Upper lobe of right lung (tissue), 1 donor: ENCODE measurements at places on chromosomes 16 and 17. TPM values are rescaled to one million over a fixed set of nuclear protein-coding genes. Genes with fewer than 3 reads are reported as not detected.

The IL17C gene
- total RNA-seq: not detected

The NTN3 gene
- total RNA-seq: not detected

The KRTAP4-2 gene
- total RNA-seq: not detected

- no peak overlapping the region for H3K4me3 ChIP-seq
- peak; percentile 41 for DNase-seq
- H3K27ac ChIP-seq: no peak overlapping the region
- H3K27me3 ChIP-seq: peaks cover 6% of the 10 kb centered on the region
- H3K36me3 ChIP-seq: no peaks in the 10 kb centered on the region
Observed at GRCh38 chr17:41618341-41619035, 5.9 kb downstream of the KRT17 start.

DNA sequence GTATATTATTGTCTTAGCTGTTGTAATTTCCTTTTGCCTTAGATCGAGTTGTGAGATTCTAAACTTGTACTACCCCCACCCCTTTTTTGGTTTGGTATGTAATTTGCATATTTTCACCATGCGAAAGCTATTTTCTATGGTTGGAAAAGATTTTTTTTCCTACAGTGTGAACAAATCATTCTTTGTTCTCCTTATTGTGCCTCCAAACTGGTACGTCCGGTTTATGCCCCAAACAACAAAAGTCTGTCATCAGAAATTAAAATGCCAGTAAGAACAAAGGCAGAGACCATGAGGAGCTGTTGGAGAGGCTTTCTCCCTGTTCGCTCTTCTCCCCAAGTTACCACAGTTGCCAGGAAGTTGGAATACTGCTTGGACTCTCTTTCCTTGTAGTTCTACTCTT lies 66.1 kb downstream of the BCAS3 start:
- H3K36me3 ChIP-seq: no peaks in the 10 kb centered on the region
- H3K27ac ChIP-seq: peak overlapping the region; percentile 56
- no peak for DNase-seq
- H3K4me3 ChIP-seq: peak overlapping the region; percentile 22
- H3K27me3 ChIP-seq: no peaks in the 10 kb centered on the region
- H3K4me1 ChIP-seq: peaks cover 7% of the 10 kb centered on the region

DNA sequence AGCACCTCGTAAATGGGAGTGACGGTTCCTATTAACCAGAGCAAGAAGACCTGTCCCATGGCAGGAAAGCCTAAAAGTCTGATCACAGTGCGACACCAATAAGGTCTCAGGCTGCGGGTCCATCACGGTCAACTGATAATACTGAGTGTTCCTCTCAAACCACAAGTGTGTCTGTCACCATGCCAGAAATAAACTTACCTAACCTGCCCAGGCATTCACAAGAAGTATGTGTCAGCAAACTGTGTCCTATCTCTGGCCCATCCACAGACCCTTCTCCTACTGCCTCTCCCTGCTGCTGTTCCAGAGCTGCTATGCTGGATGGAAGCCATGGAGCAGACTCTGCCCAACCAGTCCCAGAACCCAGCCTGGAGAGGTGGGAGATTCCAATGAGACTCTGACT lies 73.5 kb downstream of the ZNF423 start:
- H3K4me1 ChIP-seq: no peaks in the 10 kb centered on the region
- no peak overlapping the region for H3K4me3 ChIP-seq
- no peaks in the 10 kb centered on the region for H3K27me3 ChIP-seq
- no peaks in the 10 kb centered on the region for H3K36me3 ChIP-seq
- no peak overlapping the region for H3K27ac ChIP-seq
- DNase-seq: no peak

DNA sequence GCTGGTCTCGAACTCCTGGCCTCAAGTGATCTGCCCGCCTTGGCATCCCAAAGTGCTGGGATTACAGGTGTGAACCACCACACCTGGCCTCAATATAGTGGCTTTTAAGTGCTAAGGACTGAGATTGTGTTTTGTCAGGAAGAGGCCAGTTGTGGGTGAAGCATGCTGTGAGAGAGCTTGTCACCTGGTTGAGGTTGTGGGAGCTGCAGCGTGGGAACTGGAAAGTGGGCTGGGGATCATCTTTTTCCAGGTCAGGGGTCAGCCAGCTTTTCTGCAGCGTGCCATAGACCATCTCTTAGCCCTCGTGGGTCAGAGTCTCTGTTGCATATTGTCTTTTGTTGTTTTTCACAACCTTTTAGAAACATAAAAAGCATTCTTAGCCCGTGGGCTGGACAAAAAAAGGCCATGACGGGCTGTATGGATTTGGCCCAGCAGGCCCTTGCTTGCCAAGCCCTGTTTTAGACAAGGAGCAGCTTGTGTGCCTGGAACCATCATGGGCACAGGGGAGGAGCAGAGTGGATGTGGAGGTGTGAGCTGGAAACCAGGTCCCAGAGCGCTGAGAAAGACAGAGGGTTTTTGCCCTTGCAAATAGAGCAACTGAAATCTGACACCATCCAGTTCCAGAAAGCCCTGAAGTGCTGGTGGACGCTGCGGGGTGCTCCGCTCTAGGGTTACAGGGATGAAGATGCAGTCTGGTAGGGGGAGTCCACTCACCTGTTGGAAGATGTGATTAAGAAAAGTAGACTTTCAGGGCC lies 5.5 kb downstream of the BIRC5 start:
- no peak overlapping the region for H3K27ac ChIP-seq
- peaks cover under 1% of the 10 kb centered on the region for H3K4me1 ChIP-seq
- no peaks in the 10 kb centered on the region for H3K36me3 ChIP-seq
- DNase-seq: no peak

DNA sequence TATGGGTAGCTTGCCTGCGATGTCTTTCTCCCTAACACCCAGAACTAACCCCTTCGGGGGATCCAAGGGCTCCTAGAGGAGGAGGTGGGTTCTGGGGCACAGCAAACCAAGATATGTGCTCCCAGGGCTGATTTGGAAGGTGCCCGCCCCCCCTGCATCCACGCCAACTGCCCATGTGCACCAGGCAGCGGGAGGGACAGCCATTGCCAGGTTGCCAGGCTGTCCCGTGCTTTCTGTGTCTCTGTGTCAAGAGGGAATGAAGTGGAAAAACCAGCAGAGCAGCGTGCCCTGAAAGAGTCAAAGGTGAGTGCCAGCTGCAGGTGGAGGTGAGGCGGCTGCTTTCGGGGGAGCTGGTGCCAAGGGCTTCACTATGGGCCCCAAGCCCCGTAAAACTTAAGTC lies 6.4 kb downstream of the TEKT5 start:
- H3K36me3 ChIP-seq: no peaks in the 10 kb centered on the region
- H3K27me3 ChIP-seq: no peaks in the 10 kb centered on the region
- peaks cover 9% of the 10 kb centered on the region for H3K4me1 ChIP-seq
- H3K27ac ChIP-seq: no peak overlapping the region
- peak; percentile 84 for DNase-seq

DNA sequence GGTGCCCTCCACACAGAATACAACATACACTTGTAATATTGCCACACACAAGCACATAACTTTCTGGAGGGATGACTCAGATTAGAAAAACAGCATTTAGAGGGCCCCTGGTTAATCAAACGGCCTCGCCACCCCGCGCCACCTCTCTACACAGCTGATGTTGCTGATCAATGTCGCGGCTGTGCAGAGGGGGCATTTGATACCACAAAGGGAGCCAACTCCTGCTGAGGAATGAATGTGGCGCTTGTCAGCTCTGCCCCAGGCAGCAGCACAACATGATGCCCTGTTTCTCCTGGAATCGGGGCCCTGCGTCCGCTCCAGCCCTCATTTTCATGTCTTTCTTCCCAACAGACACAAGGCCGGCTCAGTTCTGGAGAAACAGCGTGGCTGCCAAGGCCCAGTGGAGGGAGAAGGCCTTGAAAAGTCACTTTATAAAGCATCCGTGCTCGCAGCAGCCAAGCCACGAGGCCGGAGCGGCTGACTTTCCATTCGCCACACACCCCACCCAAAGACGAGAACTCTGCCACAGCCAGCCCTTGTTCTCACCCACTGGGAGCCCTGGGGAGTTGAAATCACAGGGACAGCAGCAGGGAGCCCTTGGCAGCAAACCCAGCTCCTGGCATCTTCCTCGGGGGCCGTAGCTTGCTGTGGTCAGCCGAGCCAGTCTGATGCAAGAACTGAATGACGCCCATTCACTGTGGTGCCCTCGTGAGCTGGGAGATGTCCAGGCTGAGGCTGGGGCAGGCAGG lies 65.6 kb downstream of the XYLT1 start:
- DNase-seq: peak; percentile 64
- H3K27ac ChIP-seq: peak overlapping the region; percentile 39
- H3K36me3 ChIP-seq: no peaks in the 10 kb centered on the region
- H3K27me3 ChIP-seq: no peaks in the 10 kb centered on the region
- H3K4me3 ChIP-seq: no peak overlapping the region

DNA sequence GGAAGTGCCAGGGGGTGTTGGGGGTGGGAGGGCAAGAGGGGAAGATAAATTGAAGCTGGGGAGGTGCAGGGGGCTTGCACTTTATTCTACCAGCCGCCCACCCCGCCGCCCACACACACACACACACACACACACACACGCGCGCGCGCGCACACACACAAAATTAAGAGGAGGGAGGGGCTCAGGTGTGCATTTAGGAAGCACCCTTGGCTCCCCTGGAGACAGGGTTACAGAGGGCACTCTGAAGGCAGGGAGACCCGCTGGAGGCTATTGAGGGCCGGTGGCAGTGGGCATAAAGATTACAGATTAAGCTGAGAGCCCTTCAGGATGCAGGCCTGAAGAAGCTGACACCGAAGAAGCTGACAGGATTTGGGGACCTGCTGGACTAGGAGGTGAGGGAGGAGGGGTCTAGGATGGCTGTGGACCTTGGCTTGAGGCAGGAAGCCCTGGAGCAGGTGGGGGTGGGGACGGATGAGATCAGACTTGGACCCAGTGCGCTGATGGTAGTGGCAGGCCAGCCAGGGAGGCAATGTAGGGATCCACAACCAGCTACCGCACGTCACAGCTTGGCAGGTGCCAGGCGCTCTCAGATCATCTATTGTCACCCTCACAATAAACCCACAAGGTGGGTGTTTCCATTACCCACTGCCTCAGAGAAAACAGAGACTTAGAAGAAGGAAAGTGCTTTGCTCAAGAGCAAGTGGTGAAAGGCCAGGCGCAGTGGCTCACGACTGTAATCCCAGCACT lies 772 bp upstream of the SAMD14 start:
- no peak overlapping the region for H3K27ac ChIP-seq
- peaks cover 5% of the 10 kb centered on the region for H3K27me3 ChIP-seq
- H3K4me3 ChIP-seq: no peak overlapping the region
- DNase-seq: no peak

GRCh38 chr17:64378890-64379354 lies 11.7 kb downstream of the PECAM1 start:
- H3K27me3 ChIP-seq: no peaks in the 10 kb centered on the region
- H3K36me3 ChIP-seq: peaks cover 17% of the 10 kb centered on the region
- peak; percentile 6 for DNase-seq
- H3K4me1 ChIP-seq: peaks cover 32% of the 10 kb centered on the region
- H3K27ac ChIP-seq: peak overlapping the region; percentile 53

DNA sequence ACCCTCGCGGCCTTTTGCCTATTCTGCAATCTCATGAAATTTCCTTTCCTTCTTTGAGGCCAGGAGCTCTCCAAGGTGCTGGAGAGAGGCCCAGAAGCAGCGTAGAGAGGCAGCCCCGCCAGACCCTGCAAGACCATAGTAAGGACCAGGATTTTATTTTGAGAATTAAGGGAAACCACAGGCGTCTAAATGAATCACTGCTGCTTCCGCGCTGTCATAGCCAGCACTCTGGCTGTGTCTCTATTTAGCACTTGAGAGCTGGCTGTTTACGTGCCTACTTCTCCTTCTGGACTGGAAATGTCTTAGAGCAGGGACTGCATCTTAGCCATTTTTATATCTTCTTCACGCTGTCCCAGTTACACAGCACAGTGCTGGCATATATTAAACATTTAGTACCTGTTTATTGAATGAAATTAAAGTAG lies 37.6 kb upstream of the PIRT start:
- no peaks in the 10 kb centered on the region for H3K4me1 ChIP-seq
- H3K27me3 ChIP-seq: peaks cover 9% of the 10 kb centered on the region
- no peak overlapping the region for H3K4me3 ChIP-seq
- no peaks in the 10 kb centered on the region for H3K36me3 ChIP-seq

DNA sequence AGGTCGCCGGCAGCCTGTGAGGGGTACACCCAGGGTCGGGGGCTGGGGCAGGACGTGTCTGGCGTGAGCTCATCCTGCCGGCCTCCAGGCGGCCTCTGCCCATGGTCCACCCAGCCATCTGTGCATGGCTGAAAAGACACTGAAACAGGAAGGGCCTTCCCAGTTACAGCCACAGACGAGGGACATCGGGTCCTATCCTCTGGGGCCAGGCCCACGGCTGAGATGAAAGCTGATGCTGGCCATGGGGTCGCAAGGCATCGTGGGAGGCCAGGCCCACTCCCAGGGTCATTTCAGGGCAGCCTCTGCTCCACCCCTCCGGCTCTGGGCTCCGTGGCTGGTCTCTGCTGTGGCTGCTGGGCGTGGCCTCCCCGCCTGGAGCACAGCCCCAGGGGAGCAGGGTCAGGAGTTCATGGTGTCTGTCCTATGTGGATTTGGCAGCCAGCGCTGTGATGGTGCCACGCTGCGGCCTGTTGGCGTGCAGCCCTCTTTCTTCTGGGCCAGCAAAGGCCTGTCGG lies 16.6 kb upstream of the ATP6V0C start:
- no peaks in the 10 kb centered on the region for H3K27me3 ChIP-seq
- H3K36me3 ChIP-seq: peaks cover 12% of the 10 kb centered on the region
- H3K4me3 ChIP-seq: no peak overlapping the region
- DNase-seq: peak; percentile 83
- H3K27ac ChIP-seq: peak overlapping the region; percentile 32
- H3K4me1 ChIP-seq: peaks cover 37% of the 10 kb centered on the region

GRCh38 chr17:67488161-67488560 lies 111.1 kb downstream of the PITPNC1 start:
- no peaks in the 10 kb centered on the region for H3K27me3 ChIP-seq
- no peak overlapping the region for H3K27ac ChIP-seq
- DNase-seq: no peak
- H3K4me1 ChIP-seq: peaks cover 15% of the 10 kb centered on the region
- no peak overlapping the region for H3K4me3 ChIP-seq

DNA sequence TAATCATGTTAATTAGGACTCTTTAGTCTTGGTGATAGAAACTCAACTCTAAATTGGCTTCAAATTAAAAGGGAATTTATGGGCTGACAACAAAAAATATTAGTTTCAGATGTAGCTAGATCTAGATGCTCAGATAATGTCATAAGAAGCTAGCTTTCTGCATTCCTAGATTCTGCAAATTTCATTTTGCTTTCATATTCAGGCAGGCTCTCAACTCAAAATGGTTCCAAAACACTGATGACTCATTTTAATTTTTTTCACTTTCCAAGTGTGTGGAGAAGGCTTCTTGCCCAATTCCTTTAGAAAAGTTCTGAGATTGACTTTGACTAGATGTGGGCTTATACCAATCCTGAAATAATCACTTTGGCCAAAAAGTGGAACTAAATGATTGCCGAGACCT lies 236.7 kb upstream of the GOT2 start:
- H3K36me3 ChIP-seq: no peaks in the 10 kb centered on the region
- H3K4me1 ChIP-seq: no peaks in the 10 kb centered on the region
- no peak overlapping the region for H3K27ac ChIP-seq
